ENCODE measurements at places on chromosomes 3 and 15. TPM values are rescaled to one million over a fixed set of nuclear protein-coding genes. Genes with fewer than 3 reads are reported as not detected.

Gene CD86
- 0.24 TPM for polyA plus RNA-seq

Gene OR5H14
- not detected for polyA plus RNA-seq

DNA sequence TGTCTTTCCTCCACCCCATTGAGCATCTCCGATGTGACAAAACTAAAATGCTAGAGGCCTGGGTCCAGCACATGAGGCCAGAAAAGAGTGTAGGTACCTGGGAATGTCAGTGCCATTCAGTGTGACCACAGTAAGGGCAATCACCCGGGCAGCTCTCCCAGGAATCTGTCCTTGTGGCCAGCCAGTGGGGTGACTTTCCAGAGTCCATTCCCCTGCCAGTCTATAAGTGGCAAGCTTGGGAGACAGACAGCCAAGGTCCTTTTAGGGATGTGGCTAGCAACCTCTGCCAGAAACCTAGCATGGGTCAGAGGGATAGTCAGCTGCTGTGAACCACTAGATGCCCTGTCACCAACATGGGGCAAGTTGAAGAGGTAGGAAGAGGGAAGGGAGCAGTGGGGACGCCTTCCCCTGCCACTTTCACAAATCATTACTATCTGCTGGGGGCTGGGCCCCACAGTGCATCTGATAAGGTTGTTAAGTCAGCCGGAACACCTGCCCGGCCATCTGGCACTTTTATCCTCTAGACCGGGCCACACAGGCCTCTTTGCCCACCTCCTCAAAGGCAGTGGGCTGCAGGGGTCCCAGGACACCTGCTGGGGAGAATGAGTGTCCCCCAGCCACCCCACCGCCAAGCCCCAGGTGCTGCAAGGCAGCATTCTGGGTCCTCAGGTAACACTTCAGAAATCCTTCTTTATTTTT, 24.8 kb upstream of the DET1 start:
- peak overlapping the region; percentile 41 for H3K27ac ChIP-seq
- peak; percentile 23 for DNase-seq
- H3K27me3 ChIP-seq, result no peaks in the 10 kb centered on the region
- H3K36me3 ChIP-seq, result no peaks in the 10 kb centered on the region
- peaks cover 6% of the 10 kb centered on the region for H3K4me1 ChIP-seq

- H3K4me1 ChIP-seq, result no peaks in the 10 kb centered on the region
- H3K27me3 ChIP-seq, result no peaks in the 10 kb centered on the region
- no peaks in the 10 kb centered on the region for H3K36me3 ChIP-seq
- H3K27ac ChIP-seq, result no peak overlapping the region
- H3K4me3 ChIP-seq, result no peak overlapping the region
Measured at GRCh38 chr3:168459226-168459784, 363.6 kb upstream of the GOLIM4 start.

- H3K36me3 ChIP-seq, result peaks cover 17% of the 10 kb centered on the region
- H3K27me3 ChIP-seq, result no peaks in the 10 kb centered on the region
- H3K4me1 ChIP-seq, result peaks cover 64% of the 10 kb centered on the region
Measured at GRCh38 chr3:172287937-172288477, 160.2 kb downstream of the GHSR start.

DNA sequence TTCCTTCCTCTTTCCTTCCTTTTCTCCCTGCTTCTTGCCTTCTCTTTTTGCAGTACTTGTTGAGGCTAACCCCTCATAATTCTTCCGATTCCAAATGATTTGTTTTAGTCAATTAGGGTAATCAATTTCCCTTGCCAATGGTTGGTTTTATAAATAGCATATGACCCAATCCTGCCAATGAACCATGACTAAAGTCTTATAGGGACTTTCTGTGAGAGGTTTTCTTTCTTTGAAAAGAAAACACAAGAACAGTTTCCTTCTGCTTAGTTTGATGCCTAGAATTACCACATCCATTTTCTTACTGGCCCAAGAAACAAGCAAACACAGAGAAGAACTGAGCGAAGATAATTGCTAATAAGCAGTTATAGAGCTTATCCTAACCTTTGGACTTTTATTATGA, 292.5 kb upstream of the SATB1 start:
- H3K36me3 ChIP-seq, result no peaks in the 10 kb centered on the region
- no peaks in the 10 kb centered on the region for H3K4me1 ChIP-seq
- no peak overlapping the region for H3K27ac ChIP-seq
- no peaks in the 10 kb centered on the region for H3K27me3 ChIP-seq
- no peak for DNase-seq
